ENCODE measurements at places on chromosomes 7 and 10.
A peak's percentile ranks its signal among the peaks of the same experiment; 100 is the strongest.

DNA sequence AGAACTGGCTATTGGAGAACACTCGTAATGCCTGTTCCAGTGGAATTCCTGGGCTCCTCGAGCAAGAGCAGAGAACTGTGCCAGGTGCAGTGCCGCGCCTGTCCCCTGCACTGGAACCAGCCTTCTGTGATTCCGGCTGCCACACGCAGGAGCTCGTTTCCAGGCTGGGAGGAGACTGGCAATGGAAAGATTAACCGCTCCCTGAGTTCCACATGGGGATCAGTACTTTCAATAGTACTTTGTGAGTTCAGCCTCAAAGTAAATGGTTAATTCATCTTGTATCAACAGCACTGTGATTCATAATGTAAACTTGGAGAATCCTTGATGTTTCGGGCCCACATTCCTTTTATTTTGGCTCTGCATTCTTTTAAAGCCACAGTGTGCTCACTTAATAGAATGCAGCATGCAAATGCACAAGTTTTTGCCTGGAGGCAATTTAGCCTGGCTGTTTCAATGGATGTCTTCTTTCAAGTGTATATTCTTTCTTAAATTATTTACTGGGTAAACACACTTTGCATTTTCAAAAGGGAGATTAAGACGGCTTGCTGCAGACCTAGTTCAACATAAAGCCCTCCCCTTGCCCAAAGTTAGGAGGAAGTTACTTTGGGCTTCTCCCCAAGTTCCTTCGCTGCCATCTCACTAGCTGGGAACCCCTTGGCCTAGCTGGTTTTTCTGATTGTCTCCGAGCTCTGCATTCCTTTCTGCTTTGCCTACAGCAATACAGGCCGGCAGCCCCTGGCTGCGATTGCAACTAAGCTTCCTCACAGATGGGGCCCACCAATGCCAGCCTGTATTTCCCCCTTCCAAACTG lies 138.1 kb upstream of the TCF7L2 start:
- peak; percentile 97 for DNase-seq

GRCh38 chr7:128247108-128247507 lies 6.0 kb downstream of the LEP start:
- no peak for DNase-seq

- DNase-seq: no peak
Observed at GRCh38 chr7:84876061-84876821, 310.6 kb downstream of the SEMA3D start.

- no peak for DNase-seq
Observed at GRCh38 chr10:116615199-116615776, 5.5 kb upstream of the PNLIPRP2 start.

DNA sequence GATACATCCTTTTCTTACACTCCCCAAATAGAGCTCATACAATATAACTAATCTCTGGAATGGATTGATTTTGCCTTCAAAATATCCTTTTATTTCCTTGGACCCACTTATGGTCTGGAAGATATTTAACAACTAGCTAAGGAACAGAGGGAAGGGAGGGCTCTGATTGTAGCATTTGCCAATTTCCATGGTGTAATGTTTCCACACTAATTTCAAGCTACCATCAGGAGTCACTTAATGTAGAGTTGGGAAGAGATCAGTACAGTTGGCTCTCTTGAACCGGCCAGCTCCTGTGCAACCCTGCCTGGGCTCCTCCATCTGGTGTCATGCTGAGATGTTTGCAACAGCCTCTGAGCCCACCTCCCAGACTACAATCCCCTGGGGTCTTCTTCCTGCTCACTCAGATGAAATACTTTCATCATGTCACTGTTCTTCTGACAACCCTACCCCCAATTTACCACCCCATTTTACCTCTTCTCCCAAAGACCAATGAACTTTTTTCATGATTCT lies 8.0 kb upstream of the IL6 start:
- DNase-seq: no peak

DNA sequence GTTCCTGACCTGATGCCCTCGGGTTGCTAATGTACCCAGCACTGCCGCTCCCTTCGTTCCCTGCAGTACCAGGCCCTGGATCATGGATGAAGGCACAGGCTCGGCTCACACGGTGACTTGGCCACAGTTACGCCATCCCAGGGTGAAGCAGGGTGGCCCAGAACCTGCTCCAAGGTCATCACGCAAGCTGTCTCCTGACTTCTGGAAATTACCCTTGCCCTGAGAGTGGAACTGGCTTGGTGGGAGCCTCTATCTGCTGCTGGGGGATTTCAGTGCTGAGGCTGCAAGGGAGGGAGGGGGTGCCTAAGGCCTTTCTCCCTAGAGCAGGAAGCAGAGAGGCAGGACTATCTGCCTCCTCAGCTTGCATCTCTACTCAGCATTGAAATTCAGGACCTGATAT lies 36.6 kb downstream of the FIGNL1 start:
- DNase-seq: no peak

GRCh38 chr10:48505394-48506112 lies 99.3 kb downstream of the ARHGAP22 start:
- DNase-seq: no peak

DNA sequence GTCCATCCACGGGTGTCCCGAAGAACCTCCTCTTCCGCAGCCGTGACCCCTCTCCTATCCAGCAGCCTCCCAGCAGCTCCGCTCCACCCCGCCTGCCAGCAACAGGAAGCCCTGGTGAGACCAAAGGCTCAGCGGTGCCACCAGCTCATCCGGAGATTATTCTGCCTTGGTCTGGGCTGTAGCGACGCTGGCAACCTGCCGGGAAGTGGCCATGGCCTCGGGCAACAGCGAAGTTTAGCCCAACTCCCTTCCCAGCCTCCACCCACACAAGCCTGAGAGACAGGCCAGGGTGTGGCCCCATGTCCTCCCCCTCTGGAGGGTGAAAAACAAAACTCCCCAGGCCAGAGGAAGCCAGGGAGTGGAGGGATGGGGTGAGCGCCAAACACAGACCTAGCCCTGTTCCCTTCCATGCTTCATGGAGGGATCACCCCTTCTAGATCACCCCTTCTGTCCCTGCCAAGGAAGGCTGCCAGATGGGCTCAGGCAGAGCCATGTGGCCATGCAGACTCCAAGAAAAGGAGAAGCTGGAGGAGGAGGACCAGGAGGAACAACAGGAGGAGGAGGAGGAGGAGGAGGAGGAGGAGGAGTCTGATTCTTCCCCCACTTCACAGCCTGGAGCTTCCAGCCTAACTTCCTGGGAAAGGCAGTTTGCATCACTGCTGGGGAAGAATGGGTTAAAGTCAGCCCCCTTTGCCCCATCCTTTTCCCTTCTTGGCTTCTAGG lies 918 bp downstream of the CALHM2 start:
- DNase-seq: no peak

DNA sequence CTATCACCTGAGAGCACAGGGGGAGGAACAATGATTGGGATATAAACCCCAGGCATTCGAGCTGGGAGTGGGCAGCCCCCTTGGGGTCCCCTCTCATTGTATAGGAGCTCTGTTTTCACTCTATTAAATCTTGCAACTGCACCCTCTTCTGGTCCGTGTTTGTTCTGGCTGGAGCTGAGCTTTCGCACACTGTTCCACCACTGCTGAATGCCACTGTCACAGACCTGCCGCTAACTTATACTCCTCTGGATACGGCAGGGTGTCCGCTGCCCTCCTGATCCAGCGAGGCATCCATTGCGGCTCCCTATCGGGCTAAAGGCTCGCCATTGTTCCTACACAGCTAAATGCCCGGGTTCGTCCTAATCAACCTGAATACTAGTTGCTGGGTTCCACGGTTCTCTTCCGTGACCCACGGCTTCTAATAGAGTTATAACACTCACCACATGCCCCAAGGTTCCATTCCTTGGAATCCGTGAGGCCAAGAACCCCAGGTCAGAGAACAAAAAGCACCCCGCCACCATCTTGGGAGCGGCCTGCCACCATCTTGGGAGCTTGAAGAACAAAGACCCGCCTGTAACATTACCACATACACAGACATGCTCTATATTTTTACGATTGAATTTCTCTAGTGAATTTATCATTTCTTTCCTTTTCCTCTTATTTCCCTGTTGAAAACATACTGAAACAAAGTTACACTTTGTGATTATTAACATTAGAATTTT lies 9.0 kb downstream of the ZWINT start:
- no peak for DNase-seq

GRCh38 chr7:149774237-149775175 lies 1.1 kb upstream of the ZNF467 start:
- DNase-seq: no peak

DNA sequence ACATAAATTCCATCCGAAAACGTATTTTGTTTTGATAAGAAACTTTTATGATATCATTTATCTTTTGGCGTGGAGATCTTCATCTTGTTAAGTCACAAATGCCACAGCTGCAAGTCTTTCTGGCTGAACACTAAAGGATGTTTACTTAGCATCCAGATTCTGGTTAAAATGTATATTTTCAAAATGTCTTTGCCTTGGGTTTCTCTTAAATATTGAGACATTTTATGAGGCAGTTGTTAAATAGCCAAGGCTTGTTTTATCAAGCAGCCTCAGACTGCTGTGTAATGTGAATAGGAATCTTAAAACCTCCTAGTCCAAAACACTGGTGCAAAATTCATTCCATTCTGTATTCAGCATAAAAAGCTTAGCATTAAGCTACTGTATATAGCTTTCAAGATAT lies 136.3 kb upstream of the FZD1 start:
- peak; percentile 19 for DNase-seq

GRCh38 chr7:115973406-115973805 lies 57.2 kb downstream of the TFEC start:
- DNase-seq: no peak
